Stimulated activated CD4-positive, alpha-beta T cell treated with anti-CD3 and anti-CD28 coated beads, TNF-alpha, amount 100 ng/mL, for 24 hours (primary cell): ENCODE measurements at places on chromosomes 4 and X.

- no peak for DNase-seq
Measured at GRCh38 chrX:107301253-107301652, 94.8 kb downstream of the DNAAF6 start.

- DNase-seq: no peak
Measured at GRCh38 chr4:24042094-24042493, 152.2 kb upstream of the PPARGC1A start.

DNA sequence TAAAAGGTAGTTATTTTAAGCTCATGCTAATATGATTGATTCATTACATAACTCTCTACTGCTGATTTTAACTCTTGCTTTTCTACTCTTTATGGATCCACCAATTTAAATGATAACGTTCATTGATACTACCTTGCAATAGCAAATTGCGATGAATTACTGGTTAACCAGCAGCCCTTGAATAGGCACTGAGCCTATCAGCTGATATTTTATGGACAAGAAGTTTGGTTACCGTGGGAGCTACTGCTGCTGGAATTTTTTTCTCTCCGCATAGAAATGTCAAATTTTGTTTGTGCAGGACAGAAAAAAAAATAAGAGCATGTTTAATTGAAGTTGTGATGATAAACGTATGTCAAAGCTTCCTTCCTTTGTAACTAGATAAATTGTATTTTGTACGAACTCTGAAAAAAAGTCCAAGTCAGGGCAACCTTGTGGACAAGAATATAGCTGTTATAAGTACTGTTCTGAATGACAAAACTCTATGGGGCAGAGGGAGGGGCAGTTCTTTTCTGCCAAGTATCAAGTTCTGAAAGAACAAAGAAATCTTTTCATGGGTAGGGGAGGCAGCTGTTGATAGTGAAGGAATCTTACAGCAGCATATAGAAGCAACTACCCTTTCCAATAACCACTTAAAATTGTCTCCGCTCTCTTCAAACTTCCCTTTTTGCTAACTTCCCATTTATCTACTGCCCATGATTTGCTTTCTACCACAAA lies 434.9 kb upstream of the PABPC4L start:
- DNase-seq: no peak

- no peak for DNase-seq
Measured at GRCh38 chr4:47744253-47744652, 93.6 kb downstream of the CORIN start.

GRCh38 chr4:44662623-44663005 lies 11.2 kb upstream of the YIPF7 start:
- DNase-seq: no peak
